ENCODE measurements at places on chromosomes 3 and 15. TPM values are rescaled to one million over a fixed set of nuclear protein-coding genes. Genes with fewer than 3 reads are reported as not detected.

The GAP43 gene
- total RNA-seq, result 0.79 TPM

The LXN gene
- 6.4 TPM for total RNA-seq

The PCYT1A gene
- total RNA-seq, result 16.1 TPM

The GALNT15 gene
- 5.6 TPM for total RNA-seq

The KNG1 gene
- total RNA-seq, result not detected

The EOMES gene
- 0.28 TPM for total RNA-seq

The HRG gene
- total RNA-seq, result not detected

The C2CD4B gene
- total RNA-seq, result 26.4 TPM

The CCR5 gene
- total RNA-seq, result 0.19 TPM

The FBXO22 gene
- total RNA-seq, result 12.5 TPM

The DNASE1L3 gene
- 0.35 TPM for total RNA-seq

The LRRC34 gene
- 0.81 TPM for total RNA-seq

The CLDN11 gene
- 2.1 TPM for total RNA-seq

The USP19 gene
- total RNA-seq, result 20.7 TPM

Measured in pancreas (tissue), 10 donors.